IMR-90 (cell line): ENCODE measurements at places on chromosomes 7 and 10.

GRCh38 chr7:30181736-30182522 is 47.1 kb downstream of the MTURN start:
- no peak for DNase-seq

- peak; percentile 43 for DNase-seq
Observed at GRCh38 chr10:132001238-132001972, 19.7 kb upstream of the BNIP3 start.

DNA sequence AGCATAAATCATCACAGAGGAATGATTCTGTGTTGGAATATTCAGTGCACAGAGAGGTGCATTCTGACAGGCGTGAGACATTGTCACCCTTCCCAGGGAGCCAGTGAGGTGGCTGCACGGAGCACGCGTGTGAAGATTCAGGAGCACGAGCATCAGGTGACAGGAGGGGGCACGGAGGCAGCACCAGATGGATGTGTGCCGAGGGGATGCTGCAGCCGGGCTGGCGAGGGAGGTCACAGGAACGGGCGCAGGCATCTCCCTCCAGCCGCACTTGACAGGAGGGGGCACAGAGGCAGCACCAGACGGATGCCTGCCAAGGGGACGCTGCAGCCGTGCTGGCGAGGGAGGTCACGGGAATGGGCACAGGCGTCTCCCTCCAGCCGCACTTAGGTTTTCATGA is 66.5 kb downstream of the DIP2C start:
- no peak for DNase-seq

DNA sequence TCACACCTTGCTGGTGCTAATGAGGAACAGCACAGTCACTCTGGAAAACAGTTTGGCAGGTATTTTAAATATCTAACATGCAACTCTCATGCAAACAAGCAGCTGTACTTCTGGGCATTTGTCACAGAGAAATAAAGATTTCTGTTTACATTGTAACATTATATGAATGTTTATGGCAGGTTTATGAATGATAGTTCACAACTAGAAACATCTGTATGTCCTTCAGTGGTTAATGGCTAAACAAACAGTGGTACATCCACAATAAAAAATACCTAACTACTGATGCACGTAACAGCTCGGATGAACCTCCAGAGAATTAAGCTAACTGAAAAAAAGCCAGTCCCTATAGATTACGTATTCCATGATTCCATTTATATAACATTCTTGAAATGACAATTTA is 109.6 kb downstream of the GPR37 start:
- no peak for DNase-seq

GRCh38 chr7:128434413-128435326 is 21.0 kb upstream of the HILPDA start:
- DNase-seq = no peak

DNA sequence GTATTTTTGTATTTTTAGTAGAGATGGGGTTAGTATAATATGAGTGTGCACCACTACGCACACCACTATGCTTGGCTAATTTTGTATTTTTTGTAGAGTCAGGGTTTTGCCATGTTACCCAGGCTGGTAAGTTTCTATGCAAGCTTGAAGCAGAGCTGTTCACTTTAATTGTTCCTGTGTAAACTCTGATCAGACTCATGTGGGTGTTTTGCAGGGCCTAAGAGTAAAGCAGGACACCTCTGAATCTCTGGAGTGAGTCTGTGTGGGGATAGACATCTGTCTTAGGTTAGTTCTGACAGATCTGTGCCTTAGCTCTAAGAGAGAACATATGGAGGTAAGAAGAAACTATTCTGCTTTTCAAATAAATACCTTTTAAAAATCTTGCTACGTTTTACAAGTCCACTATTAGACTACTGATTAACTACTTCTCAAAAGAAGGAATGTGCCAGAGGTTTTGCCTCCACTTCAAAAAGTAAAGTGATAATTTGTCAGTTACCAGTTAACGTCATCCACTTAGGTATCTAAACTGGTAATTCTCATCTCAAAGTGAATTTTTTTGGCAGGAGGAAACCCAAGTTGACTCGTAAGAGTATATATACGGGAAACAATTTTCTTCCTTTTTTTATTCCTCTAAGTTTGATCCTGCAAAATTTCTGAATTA is 1.1 kb downstream of the COL17A1 start:
- no peak for DNase-seq

DNA sequence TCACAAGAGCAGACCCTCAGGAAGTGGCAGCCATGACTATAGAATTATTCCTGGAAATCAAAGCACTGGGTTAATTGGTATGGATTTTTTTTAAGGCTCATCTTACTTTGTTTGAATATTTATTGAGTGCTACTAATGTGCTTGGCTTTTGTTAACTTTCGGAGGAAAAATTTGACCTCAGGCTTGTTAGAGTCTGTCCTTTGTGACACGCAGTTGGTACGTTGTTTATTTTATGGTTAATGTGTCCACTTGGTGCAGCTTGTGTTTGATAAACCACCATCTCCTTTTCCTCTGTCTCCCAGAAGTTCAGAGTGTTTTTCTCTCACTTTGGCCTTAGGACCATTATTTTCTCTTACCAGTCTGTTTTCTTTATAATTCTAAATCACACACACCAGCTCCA is 268.6 kb downstream of the SDK1 start:
- no peak for DNase-seq

- DNase-seq = no peak
Observed at GRCh38 chr7:139494835-139495579, 11.5 kb upstream of the KLRG2 start.

GRCh38 chr10:35236739-35237138 is 99.6 kb upstream of the CCNY start:
- DNase-seq = peak; percentile 37

- peak; percentile 6 for DNase-seq
Observed at GRCh38 chr10:63976538-63976937, 455.3 kb downstream of the REEP3 start.

GRCh38 chr7:140778975-140779374 is 82.5 kb downstream of the NDUFB2 start:
- DNase-seq = no peak

DNA sequence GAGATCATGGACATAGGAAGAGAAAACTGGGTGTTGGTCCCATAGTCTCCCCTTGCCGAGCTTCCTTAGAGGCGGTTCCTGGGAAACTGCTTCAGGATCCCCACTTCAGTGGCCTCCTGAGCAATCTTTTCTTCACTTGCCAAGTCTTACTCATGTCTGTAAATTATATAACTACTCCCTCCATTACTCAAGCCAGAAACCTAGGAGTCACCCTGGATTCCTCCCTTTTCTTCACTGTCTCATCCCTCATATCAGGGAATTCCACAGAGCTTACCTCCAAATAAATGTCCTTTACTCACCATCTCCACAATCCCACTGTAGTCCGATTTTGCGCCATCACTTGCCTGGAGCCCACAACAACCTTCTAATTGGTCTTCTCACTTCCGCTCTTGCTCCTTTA is 29.1 kb upstream of the TRUB1 start:
- DNase-seq = no peak

- no peak for DNase-seq
Observed at GRCh38 chr10:100516847-100517246, 2.8 kb downstream of the SEC31B start.
